Testis (tissue), 5 donors: ENCODE measurements at places on chromosomes 7 and 10. TPM values are rescaled to one million over a fixed set of nuclear protein-coding genes. Genes with fewer than 3 reads are reported as not detected.

The TWIST1 gene
- 11.7 TPM for total RNA-seq

- no peak for DNase-seq
Observed at GRCh38 chr10:58586282-58587245, 73.9 kb downstream of the BICC1 start.

The AKR1C4 gene
- total RNA-seq, result 0.37 TPM

GRCh38 chr10:24901686-24902399 lies 50.6 kb downstream of the PRTFDC1 start:
- DNase-seq, result peak; percentile 17

GRCh38 chr10:30062090-30062489 lies 2.7 kb upstream of the JCAD start:
- DNase-seq, result no peak
